ENCODE measurements at places on chromosomes 13 and 19.

GRCh38 chr19:16726916-16727315 is 7.3 kb downstream of the NWD1 start:
- DNase-seq, result no peak

DNA sequence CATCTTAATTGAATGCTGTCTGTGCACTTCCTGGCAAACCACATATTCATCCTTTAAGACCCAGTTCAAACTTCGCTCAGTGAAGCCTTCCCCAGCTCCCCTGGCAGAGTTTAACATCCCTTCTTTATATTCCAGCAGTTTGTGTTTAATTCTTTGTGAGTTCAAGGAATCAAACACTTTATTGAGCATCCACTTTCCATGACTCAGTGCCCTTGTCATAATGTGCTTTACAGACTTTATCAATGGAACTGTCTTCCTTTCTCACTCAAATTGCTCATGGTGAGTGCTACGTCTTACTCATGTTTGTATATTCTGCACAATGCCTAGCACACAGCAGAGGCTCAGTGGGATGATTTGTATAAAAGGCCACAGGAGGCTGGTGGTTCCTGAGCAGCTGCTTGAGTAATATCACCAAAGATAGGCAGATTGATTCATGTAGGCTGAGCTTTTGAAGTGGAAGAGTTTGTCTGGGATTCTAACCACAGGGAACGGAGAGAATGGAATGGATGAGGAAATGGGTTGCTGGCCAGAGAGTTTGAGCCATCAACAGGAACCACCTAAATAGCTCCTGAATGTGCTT is 44.2 kb downstream of the SERTM1 start:
- DNase-seq, result no peak

GRCh38 chr13:97212004-97212403 is 10.1 kb upstream of the MBNL2 start:
- DNase-seq, result no peak

GRCh38 chr13:48156466-48156865 is 61.6 kb upstream of the MED4 start:
- DNase-seq, result no peak

DNA sequence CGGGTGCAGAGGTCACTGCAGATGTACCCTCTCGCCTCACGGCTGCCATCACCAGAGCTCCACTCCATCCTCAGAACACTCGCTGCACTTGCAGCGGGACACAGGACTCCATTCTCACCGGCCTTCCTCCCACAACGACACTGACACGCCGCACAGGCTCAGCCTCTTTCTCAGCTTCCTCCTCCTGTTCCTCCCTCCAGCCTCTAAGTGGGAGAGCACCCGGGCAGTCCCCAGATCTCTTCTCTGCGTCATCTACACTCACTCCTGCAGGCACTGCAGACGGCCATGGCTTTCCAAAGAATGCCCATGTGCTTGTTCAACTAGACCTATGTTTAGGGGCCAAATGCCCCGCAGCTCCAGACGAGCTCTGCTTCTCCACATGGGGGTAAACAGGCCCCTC is 14.3 kb upstream of the FKRP start:
- DNase-seq, result no peak

- no peak for DNase-seq
Measured at GRCh38 chr19:16040642-16041041, 35.7 kb upstream of the TPM4 start.

- DNase-seq, result no peak
Measured at GRCh38 chr13:101272886-101273285, 143.4 kb downstream of the NALCN start.

GRCh38 chr13:29423050-29423449 is 172.4 kb downstream of the SLC7A1 start:
- DNase-seq, result no peak

DNA sequence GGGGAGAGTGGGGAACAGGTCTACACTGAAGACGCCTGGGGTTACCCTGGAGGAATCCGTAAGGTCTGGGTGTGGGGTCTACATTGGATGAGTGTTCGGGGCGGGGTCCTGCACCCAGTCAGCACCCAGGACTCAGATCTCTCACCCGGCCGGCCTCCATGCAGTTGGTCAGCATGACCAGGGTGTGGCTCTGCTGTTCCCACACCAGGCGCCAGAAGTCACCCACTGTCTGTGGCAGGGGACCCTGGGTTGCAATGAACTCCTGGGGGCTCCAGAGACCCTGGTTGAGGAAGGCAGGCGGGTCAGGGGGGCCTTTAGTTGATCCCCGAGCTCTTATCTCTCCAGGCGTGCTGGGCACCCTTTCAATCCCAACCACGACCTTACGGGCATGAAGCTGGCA is 6.0 kb upstream of the SYT5 start:
- DNase-seq, result no peak

DNA sequence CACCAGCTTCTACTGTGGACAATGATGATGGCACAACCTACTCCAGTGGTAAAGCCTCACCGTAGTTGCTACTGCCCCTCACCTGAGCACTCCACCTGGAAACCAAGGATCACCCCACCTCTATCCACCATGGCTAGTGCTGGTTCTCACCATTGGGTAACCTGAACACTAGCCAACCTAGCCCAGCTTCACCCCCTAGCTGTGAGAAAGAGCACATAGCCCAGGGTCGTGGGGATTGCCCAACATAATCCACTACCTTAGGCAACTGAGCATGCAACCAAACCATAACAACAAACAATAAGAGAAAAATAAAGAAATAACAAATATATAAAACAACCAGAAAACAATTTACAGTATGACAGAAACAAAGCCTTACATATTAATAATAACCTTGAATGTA is 560.1 kb downstream of the DIAPH3 start:
- DNase-seq, result no peak

DNA sequence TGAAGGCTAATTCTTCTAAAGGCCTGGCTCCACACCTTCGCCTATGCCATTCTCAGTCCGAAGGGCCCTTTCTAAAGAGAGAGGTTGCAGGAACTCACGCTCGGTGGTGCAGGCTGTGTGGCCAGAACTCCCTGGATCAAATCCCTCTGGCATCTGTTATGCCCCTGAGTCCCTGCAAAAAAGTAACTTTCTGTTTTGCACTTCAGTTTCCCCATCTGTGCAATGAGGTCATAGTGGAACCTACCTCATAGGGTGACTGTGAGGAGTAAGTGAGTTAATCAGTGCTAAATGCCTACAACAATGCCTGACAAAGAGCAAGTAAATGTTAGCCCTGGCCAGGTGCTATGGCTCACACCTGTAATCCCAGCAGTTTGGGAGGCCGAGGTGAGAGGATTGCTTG is 7.3 kb downstream of the IGSF23 start:
- DNase-seq, result no peak

DNA sequence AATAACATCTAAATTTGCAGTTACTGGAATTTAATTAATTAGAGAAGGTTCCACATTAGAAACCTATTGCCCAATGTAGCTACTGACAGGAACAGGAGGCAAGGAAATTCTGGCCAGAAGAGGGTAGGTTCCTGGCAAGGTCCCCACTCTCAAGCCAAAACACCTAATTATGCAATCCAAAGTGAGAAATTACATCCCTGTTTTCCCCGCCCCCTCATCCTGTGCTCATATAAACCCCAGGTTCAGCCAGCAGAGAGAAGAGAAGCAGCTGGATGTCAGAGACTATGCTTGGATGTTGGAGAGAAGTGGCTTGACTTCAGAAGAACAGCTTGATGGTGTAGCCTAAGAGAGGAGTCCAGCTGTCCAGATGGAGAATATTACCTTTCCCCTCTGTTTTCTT is 951.3 kb upstream of the PRR20A start:
- DNase-seq, result no peak

DNA sequence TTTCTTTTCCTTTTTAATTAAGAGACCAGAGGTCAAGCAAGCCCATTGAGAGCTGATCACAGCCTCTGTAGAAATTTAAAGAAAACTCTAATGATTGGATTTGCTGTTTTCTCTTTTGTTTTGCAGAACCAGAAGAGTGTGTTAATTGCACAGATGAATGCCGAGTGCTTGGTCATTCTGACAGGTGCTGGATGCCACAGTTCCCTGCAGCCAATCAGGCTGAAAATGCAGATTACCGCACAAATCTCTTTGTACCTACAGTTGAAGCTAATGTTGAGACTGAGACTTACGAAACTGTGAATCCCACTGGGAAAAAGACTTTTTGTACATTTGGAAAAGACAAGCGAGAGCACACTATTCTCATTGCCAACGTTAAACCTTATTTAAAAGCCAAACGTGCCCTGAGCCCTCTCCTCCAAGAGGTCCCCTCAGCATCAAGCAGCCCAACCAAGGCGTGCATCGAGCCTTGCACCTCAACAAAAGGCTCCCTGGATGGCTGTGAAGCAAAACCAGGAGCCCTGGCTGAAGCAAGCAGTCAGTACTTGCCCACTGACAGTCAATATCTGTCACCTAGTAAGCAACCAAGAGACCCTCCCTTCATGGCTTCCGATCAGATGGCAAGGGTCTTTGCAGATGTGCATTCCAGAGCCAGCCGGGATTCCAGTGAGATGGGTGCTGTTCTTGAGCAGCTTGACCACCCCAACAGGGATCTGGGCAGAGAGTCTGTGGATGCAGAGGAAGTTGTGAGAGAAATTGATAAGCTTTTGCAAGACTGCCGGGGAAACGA is 93.1 kb downstream of the PCDH17 start:
- no peak for DNase-seq

GRCh38 chr19:42132030-42132628 is at the start of gene POU2F2:
TSS of gene POU2F2 (minus strand) at chr19:42132446. CDS start at chr19:42132411, 35 bp downstream.
- no peak for DNase-seq

GRCh38 chr13:34401696-34402095 is 540.4 kb upstream of the NBEA start:
- no peak for DNase-seq

DNA sequence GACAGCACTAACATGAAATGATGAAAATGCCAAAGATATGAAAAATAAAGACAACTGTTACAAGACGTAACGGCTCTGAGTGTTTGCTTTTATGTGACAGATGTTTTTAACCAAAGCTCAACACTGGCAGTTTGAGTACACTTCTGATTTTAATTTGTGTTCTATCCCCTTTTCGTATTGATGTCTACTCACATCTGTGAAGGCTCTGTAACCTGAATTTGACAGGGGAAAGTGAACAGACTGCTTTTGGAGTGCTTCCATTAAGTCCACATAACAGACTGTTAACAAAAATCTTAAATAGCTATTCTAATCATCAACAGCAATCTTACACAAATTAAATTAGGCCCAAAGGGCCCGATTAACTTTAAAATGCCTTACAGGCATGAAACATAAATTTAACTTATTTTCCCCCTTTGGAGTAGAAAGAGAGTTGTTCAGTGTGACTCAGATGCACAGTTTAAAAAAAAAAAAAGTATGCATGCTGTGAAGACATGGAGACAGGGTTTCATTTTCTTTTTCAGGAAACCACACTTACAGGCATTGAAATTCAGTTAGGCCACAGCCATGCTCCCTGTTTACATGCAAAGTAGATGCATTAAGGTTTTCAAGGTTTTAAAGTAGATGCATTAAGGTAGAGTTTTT is 16.3 kb upstream of the RNASEH2B start:
- DNase-seq, result no peak

DNA sequence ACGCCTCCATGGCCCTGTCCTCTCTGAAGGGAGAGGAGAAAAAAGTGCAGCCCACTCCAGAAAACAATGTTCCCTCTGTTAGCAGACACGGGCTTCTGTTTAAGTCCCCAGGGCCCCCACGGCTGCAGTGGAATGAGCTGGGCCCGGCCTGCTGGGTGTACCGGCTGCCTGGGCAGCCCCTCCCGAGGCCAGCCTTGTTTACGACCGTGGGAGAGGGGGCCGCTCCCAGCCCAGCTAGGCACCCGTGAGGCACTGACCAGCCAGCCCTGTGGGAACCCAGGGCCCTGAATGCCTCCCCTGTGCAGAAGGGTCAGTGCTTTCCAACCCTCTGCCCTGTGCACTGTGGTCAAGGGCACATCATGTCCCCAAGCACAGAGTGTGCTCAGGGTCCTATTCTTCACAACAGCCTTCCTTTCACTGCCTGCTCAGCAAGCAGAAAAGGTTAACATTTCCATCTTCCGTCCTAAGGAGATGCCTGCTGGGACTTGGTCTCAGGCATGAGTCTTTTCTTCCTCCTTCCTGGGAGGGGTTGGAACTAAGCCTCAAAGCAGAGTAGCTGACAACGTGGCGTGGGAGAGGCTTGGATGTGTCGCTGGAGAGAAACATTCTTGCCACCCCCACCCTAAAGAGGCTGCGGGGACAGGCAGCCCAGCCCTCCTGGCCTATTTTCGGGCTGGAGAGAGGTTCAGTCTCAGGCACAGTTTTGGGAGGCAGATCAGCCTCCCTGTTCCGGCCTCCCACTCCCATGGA is 90.1 kb downstream of the RGCC start:
- no peak for DNase-seq

GRCh38 chr13:34425327-34425949 is 516.6 kb upstream of the NBEA start:
- no peak for DNase-seq

DNA sequence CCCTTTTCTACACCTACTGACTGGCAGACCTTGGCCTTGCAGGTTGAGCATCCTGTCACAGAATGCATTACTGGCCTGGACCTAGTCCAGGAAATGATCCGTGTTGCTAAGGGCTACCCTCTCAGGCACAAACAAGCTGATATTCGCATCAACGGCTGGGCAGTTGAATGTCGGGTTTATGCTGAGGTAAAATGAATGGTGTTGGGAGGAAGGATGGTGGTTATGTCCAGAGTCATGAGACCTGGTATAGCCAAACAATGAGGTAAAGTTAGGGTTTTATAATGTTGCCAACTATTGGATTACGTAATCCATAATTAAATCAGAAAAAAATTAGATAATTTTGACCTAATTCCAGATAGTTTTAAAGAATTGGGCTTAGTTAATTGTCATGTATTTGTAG is 212.5 kb downstream of the PCCA start:
- DNase-seq, result no peak

DNA sequence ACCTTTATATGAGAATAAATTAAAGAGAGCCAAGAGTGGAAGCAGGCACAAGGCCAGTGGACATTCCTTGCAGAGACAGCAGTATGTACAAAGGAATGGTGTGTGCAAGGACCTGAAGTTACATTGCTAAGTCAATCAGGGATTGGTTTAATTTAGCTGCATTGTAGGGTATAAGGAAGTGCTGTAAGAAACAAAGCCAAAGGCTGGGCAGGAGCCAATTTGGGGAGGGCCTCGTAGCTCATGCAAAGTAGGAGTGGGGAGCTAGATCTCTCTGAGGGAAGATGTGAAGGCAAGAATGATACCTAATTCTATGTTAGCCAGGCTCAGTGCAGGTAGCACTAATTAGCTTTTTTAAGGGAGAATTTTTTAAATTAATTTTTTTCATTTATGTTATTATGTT is 76.7 kb downstream of the SLAIN1 start:
- DNase-seq, result no peak

DNA sequence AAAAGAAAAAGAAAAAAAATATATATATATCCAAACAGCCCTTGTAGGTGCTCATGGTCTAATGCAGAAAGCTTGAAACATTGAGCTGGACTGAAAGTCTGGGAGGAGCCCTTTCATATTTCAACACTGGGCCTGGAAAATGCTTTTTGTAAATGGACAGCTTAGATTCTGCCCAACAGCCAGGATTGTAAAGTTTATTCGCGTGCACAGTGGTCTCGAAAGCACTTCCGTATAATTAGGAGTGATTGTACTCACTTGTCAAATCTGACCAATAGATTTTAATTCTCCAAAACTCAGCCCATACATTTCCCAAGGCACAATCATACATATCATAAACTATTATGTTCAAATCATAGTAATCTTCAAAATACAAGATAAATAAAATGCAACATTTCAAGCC is 260.1 kb downstream of the COL4A1 start:
- no peak for DNase-seq

GRCh38 chr13:109480011-109480955 is 306.1 kb downstream of the IRS2 start:
- no peak for DNase-seq

- DNase-seq, result no peak
Measured at GRCh38 chr19:44512326-44513298, 12.3 kb upstream of the ZNF180 start.

- DNase-seq, result no peak
Measured at GRCh38 chr19:17060802-17061201, 14.4 kb downstream of the HAUS8 start.

Measured in esophagus squamous epithelium (tissue), 5 donors.